ENCODE measurements at places on chromosomes 4 and X.
A peak's percentile ranks its signal among the peaks of the same experiment; 100 is the strongest.

GRCh38 chr4:184669251-184669650, 19.7 kb downstream of the PRIMPOL start:
- no peak for DNase-seq

DNA sequence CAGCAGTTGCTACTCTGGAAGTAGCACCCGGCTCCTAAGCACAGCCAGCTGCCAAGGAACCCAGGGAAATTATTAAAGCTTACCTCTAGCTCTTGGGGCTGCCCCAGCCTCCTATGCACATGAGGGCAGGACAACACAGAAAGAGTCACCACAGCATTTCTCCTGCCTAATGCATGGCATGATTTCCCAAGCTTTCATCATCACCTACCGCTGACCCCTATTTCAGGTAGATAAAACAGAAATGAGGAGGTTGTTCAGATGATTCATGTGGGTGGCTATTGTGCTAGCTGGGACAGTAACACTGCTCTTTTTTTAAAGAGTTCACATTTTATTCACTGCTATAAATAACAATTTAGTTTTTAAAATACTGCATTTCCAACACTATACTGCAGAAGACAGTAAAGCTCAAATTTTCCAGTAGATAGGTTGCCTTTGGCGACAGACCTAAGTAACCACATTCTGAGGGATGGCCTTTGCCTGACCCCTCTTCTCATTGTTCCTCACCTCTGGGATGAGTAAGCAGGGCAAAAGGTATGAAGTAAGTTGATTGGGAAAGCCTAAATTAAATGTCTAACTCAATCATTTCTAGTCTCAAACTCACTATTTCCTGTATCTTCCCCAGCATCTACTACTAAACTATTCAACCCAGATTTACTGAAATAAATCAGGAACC, 16.7 kb downstream of the CASK start:
- no peak for DNase-seq

DNA sequence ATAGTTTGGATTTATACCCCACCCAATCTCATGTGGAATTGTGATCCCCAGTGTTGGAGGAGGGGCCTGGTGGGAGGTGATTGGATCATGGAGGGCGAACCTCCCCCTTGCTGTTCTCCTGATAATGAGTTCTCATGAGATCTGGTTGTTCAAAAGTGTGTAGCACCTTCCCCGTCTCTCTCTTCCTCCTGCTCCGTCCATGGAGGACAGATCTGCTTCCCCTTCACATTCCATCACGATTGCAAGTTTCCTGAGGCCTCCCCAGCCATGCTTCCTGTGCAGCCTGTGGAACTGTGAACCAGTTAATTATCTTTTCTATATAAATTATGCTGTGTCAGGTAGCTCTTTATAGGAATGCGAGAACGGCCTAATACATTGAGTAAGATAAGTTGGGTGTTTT, 518.8 kb upstream of the LCORL start:
- no peak for DNase-seq

- no peak for DNase-seq
These were observed 108.9 kb upstream of the NHS start for GRCh38 chrX:17266136-17266535.

GRCh38 chr4:14091966-14092365, 464.4 kb upstream of the BOD1L1 start:
- DNase-seq = no peak

- no peak for DNase-seq
These were observed 19.8 kb upstream of the TMLHE start for GRCh38 chrX:155632431-155633100.

GRCh38 chr4:10736895-10737294, 52.3 kb upstream of the CLNK start:
- DNase-seq = no peak

DNA sequence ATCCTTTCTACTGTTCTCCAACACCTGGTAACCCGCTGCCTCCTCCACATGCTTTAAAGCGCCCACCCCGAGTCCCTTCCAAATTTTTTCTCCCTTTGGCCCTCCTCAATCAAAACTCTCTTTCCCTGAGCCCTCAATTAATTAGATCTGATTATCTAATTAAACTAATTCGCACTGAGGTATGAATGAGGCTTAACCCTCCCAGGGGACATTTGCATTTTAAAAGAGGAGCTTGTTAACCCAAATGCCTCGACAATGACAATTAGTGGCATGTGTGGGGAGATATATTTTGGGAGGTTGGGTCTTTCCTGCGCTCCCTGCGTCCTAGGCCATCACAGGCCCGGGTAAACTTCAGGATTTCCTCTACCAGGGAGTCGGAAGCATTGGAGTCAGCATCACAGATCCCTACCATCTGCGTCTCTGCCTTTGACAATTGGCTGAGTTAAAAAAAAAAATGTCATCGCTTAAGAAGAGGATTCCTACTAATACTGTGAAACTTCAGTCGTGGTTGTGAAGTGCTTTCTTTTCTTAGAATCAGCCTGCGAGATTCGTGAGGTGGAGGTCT, 50.6 kb downstream of the TENM3 start:
- DNase-seq = no peak

GRCh38 chr4:8893624-8894423, 22.2 kb upstream of the HMX1 start:
- DNase-seq = no peak

DNA sequence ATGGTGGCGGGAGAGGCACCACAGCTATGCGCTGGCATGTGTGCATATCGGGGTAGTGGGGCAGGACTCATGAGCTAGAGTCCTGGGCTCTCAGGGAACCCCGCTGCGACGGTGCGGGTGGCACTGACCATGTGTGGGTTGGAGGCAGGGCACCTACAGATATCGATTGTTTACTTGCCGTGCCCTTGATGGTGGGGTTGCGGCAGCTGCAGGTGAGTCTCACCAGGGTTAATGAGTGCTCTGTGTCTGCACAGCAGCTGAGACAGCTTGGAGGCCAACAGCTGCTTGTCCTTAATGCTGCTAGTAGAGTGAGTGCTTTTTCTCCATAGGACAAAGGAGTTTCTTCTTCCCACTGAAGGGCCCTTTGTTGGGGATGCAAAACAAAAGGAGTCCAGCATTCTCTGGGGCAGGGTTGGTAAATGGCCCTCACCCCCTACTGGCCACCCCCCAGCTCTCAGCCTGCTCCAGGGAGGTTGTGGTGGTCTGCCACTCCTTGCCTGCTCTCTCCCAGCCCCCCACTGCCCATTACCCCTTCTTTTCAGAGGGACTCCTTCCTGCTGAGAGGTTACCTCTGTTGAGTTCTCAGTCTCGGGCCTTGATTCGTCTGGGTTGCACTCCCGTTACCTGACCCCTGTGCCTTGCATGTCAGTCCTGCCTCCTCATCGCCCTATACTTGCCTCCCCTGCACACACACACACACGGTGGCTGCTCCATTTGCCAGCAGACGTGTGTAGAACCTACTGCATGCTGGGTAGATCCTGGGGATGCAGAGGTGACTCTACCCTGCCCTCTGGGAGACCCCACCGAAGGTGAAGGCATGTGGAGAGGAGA, 52.8 kb downstream of the TBC1D14 start:
- no peak for DNase-seq

DNA sequence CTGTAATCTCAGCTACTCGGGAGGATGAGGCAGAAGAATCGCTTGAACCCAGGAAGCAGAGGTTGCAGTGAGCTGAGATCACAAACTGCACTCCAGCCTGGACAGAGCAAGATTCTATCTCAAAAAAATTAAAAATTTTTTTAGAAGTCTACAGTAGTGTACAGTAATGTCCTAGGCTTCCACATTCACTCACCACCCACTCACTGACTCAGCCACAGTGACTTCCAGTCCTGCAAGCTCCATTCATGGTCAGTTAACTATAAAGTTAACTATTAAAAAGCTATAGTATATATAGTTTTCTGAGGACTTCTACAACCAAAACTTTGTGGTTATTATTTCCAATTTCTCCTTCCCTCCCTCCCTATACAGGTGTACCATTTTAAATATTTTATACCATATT, 34.7 kb upstream of the NEUROG2 start:
- no peak for DNase-seq

- DNase-seq = peak; percentile 34
These were observed 555.9 kb upstream of the DIPK2B start for GRCh38 chrX:45756557-45756956.

DNA sequence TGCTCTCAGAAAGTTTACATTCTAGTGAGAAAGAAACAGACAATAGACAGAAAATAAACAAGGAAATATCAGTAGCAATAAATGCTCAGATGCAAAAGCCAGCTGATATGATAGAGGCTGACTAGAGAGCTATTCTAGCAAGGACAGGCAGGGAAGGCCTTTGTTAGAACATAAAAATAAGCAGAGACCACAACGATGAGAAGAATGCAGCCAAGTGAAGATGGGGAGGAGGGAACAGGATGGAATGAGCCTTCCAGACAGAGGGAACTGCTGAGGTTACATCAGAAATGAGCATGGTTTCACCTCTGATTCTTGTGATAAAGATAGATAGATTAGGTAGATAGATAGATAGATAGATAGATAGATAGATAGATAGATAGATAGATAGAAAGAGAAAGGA, 7.6 kb upstream of the SOWAHB start:
- no peak for DNase-seq

GRCh38 chr4:81757691-81758090, 286.0 kb upstream of the RASGEF1B start:
- no peak for DNase-seq

GRCh38 chr4:15805583-15806517, 27.7 kb downstream of the CD38 start:
- DNase-seq = peak; percentile 62

DNA sequence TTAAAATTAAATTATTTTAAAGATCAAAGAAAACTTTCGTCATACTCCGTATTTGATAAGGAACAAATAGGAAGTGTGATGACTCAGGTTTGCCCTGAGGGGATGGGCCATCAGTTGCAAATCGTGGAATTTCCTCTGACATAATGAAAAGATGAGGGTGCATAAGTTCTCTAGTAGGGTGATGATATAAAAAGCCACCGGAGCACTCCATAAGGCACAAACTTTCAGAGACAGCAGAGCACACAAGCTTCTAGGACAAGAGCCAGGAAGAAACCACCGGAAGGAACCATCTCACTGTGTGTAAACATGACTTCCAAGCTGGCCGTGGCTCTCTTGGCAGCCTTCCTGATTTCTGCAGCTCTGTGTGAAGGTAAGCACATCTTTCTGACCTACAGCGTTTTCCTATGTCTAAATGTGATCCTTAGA, at the start of gene CXCL8:
CXCL8 (plus strand) TSS at position 217 of the 426 bp plus-strand sequence; CDS start at position 307, 90 bp downstream.
- peak; percentile 95 for DNase-seq

DNA sequence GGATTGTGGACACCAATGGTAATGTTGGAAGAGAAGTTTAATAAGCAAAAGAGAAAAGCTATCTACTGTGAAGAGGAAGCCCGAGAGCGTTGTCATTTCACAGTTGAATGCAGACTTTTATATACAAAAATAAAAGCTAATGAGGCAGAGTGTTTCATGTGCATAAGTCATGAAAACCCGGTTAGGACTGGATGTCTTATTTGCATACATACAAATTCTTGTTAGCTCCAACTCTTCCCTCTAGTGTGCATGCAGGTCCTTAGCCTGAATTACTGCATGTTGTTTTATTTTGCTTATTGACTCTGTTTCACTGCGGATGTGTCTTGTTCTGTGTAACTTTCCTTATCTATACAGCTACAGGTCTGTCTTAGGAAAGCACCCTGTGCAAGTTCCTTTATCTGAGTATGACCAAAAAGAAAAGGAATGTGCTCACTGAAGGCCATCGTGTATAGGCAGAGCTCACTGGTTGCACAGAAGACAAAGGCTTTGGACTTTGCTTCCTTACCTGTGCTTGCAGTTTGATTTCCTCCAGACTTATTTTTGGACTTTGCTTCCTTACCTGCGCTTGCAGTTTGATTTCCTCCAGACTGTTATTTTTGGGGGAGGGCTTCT, 25.1 kb upstream of the UGT2B11 start:
- DNase-seq = no peak

GRCh38 chr4:4819213-4819606, 40.3 kb upstream of the MSX1 start:
- DNase-seq = no peak

DNA sequence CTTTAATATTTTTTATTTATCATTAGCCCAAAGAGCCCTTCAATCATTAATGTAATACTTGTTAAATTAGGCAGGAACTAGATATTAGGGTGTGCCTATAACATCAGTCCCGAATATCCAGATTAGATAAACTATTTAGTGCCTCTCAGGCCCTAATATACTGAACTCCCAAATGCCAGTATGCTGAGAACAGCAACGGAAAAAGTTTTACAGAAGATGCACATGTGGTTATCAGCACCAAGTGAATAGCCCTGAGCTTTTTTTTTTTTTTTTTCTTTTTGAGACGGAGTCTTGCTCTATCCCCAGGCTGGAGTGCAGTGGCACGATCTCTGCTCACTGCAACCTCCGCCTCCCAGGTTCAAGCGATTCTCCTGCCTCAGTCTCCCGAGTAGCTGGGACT, 13.0 kb upstream of the ELF2 start:
- no peak for DNase-seq

- DNase-seq = no peak
These were observed 44.0 kb downstream of the RELL1 start for GRCh38 chr4:37641886-37642849.

DNA sequence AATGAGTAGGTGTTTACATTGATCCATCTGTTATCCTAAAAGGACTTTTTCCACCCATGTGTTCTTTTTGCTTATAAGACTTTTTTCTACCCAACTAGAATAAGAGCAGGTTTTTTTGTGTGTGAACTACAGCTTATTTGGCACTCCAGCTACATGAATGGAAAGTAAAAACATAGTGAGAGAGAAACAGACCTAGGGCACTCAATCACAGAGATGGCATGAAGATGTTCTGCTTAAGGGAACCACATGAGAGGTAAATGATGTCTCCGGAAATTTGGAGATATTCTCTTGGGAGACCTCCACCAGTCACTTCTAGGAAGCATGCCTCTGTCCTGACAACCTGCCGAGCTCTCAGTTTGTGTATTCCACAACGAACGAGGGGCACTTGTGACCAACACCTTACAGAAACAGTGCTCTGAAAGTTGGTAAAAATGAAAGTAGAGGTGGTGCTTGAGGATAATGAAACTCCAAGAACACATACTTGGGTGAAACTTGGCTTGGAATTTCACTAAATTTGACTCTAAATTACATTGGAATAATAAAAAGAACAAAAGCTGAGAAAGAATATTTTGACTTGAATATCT, 788.4 kb upstream of the GALNTL6 start:
- no peak for DNase-seq

DNA sequence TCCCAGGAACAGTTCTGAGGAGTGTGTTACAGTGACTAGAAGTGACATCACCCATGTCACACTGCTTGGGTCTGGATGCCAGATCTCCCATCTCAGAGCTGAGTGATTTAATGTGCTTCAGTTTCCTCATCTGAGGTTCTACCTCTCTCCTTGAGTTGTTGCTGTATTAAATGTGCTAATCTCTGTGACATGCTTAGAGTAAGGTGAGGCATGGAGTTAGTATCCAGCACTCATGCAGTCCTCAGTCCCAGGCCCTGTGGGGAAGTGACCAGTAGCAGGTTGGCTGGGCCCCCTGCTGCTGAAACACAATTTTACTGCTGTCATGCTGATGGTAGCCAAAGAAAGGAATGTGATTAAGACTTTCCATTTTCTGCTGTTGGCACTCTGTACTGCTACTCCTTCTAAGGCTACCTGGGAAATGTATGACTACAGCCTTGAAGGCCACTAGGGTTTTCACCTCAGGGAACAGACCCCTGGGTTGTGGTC, 639.6 kb downstream of the MID1IP1 start:
- DNase-seq = no peak

- no peak for DNase-seq
These were observed 146.7 kb downstream of the TBL1X start for GRCh38 chrX:9611436-9612145.
